GM18507 (cell line): ENCODE measurements at places on chromosomes 3 and 15.

DNA sequence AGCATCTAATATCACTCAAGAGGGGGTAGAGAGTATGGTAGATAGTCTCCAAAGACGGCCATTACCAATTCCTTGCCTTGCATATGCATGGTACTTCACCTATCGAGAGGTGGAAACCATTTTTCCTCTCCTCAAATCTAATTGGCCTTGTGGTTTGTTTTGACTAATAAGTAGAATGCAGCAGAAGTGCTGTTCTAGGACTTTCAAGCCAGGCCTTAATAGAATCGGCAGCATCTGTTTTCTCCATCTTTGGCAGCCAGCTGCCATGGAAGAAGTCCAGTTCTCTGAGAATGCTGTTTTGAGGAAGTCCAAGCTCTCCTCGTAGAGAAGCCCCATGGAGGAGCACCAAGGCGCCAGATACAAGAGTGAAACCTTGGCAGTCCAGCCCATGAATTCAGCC, 59.1 kb upstream of the RASGRP1 start:
- DNase-seq, result no peak

DNA sequence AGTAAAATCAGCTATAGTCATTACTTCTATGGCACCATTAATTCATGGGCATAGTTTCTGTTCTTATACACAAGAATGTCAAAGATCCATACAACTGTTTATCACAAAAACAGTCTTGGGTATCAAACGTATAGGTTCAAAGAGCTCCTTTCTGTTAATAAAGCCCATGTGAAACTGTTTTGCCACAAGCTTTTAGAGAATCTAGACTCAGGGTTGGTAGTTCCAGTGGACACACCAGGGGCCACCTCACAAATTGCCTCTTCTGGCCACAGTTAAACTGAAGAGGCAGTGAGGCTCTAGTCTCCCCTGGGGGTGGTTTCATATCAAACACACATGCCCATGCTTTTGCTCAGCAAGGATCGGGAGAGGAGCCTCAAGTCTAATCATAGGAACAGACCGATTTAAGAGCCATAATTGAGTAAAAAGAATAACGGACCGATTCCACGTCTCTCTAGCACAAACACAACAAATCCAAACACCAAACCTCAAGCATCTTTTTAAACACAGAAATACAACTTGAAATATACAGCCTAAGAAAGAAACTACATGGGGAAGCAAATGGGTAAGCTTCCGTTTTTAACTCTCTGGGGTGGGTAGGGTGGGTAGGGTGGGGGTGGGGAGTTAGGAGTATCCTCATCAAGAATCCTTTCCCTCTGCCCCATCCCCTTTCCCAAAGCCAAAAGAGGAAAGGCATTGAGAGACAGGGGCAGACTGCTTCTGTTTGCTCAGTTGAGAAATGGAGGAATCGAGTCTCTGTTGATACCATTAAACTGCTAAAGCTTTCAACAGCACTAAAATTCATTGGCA, 443.3 kb downstream of the MAGI1 start:
- no peak for DNase-seq

DNA sequence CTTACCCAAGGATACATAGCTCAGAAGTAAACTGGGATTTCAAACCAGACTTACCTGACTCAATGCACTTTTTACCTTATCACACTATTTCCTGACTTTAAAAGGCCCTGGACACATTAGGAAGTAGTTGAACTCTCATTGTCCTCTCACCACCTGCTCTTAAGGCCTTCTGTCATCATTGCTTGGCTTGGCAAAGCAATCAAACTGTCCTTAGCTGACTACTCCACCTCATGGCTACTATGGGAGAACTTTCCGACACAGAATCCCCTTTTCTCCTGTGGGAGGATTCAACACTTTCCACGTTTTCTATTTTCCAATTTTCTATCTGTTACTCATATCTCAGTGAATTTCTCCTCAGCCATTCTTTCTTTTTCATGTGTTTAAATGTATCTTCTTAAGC, 55.4 kb downstream of the ZNF148 start:
- DNase-seq, result no peak

DNA sequence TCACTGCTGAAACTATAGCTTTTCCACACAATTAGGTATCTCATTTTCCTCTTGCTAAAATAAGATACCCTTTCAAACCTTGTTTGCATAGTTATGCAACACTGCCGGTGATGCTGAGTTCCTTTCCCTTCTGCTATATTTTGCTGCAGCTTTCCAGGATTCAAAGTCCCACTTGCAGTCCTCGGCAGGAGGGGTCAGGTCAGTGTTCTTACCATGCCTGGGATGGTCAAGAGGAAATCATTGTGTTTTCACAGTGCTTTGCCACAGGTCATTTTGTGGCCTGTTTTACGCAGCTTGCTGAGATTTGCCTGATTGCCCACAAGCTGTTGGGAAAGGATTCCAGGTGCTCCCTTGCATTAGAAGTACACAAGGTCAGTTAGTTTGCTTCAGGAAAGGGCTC, 156.9 kb downstream of the B3GALNT1 start:
- no peak for DNase-seq

DNA sequence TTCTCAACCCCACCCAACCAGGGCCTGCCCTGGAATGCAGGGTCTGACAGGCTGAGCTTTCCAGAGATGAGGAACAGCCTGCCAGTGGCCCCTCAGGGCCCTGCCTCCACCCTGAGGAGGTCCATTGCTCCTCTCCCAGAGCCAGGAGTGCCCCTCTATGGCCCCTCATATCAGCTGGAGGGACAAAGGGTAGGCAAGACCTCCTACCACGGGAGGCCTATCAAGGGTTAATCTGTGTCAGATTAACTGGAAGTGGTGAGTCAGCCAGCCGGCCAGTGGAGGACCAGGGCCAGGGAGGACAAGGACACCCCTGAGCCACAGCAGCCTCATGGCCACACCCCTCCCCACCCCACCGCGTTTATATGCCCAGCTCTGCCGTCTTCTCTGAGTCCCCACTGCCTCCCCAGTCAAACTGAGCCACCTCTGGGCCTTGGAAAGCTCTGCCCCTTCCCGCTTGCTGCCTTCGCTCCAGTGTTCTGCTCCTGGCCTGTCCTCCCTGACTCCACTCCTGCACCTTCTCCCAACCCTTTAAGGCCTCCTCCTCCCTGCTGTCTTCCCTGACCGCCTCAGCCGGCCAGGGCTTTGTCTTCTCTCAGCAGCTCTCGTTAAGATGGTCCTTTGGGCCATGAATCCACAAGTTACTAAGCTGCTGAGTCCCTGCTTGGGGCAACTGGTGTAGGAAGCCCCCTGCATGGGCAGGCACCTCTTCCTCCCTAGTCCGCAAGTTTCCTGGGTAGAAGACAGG, 6.5 kb downstream of the CCDC33 start:
- no peak for DNase-seq

- no peak for DNase-seq
These were observed 97.6 kb upstream of the STRIT1 start for GRCh38 chr3:155391104-155391503.

- no peak for DNase-seq
These were observed 110.2 kb upstream of the UMPS start for GRCh38 chr3:124619887-124620599.

GRCh38 chr3:71709908-71710511, 15.2 kb downstream of the EIF4E3 start:
- DNase-seq, result no peak

- DNase-seq, result no peak
These were observed 11.4 kb upstream of the MEGF11 start for GRCh38 chr15:66264859-66265513.

GRCh38 chr3:82103241-82103640, 341.8 kb upstream of the GBE1 start:
- no peak for DNase-seq

DNA sequence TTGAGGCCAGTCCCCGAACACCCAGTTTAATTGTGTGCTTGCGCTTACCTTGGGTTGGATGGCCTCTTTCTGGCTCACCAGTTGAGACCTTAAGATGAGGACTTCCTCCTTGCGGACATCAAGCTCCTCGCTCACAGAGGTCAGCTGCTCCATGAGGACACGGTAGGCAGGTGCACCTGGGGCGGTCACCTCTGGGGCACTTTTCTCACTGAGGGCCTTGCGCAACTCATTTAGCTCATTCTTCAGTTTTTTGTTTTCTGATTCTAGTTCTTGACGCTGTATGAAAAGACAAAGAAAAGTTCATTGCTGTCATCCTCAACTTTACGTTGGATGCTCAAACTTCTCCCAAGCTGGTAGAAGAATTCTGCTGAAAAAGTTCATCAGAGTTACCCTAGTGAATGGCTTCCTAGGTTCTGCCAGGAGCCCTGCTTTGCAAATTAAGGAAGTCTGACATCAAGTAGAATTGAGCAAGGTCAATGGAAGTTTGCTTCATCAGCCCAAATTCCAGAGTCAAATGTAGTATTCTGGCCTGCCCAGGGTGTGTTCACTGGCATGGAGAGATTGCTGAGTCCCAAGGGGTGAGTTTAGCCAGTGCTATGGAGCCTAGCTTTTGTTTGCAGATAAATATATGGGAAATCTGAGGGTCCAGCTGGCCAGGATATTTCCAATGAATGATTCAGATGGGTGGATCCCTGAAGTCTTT, 55.8 kb upstream of the MYO5C start:
- DNase-seq, result no peak

DNA sequence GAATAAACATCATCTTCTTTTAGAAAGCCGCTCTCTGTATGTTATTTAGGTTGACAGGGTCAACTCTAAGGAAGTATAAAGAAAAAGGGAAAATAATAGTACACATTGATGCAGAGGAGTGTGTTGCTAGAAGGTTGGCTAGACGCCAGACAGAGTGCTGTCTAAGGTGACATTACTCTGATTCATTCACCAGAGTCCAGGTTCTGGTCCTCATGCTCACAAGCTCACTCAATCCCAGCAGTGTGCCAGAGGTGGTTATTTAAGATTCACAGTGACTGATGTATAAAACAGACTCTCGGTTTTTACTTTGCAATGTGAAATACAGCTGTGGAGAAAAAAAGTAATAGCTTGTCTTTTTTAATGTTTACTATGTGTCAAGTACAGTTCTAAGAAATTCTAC, 1.7 kb downstream of the CFAP44 start:
- no peak for DNase-seq
